Adipocyte (in vitro differentiated cells): ENCODE measurements at places on chromosomes 1 and 21.
A peak's percentile ranks its signal among the peaks of the same experiment; 100 is the strongest.

- no peak for DNase-seq
Observed at GRCh38 chr1:36947384-36947783, 86.9 kb downstream of the GRIK3 start.

GRCh38 chr1:151606384-151606783 lies 5.5 kb upstream of the SNX27 start:
- no peak for DNase-seq

- DNase-seq = no peak
Observed at GRCh38 chr1:85573322-85573721, 7.2 kb upstream of the CCN1 start.

- peak; percentile 17 for DNase-seq
Observed at GRCh38 chr1:22131875-22132486, 10.9 kb downstream of the WNT4 start.

DNA sequence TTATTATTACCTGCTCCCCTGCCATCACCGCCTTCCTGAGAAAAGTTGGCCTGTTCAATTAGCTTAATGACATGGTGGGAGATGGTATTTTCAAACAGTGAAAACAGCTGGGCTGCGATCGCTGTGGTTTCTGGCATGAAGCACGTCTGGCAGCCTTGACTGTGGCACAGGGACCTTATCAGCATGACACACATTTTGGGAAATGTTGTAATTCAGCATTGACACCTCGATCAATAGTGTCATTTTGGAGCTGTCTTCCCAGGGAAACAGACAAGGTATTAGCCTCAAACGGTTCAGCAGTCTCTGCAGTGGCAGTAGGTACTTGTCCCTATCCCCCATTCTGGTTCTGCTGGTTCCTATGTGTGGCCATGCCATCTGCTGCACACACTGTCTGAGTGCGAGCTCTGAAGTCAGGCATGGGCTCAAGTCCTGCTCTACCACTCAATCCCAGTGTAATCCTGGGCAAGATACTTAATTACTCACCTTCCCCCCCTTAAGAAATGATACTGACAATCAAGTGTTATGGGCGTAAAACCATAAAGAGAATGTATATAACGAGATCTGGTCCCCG lies 154.5 kb upstream of the KCND3 start:
- DNase-seq = no peak

GRCh38 chr1:245622332-245623014 lies 467.7 kb downstream of the KIF26B start:
- DNase-seq = no peak

DNA sequence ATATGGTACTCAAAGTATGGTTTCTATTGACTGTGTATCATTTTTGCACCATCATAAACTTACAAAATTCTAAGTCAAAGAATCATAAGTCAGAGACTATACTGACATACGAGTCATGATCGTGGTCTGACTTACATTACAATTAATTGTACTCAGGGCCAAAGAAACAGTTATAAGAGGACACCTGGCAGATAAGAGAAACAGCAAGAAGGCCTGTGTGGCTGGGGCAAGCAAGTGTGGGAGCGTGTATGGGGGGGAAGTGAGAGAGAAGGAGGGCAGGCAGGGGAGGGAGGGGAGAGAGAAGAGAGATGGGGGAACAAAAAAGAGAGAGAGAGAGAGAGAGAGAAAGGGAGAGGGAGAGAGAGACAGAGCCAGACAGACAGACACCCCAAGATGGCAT lies 70.9 kb downstream of the RERE start:
- DNase-seq = peak; percentile 22

DNA sequence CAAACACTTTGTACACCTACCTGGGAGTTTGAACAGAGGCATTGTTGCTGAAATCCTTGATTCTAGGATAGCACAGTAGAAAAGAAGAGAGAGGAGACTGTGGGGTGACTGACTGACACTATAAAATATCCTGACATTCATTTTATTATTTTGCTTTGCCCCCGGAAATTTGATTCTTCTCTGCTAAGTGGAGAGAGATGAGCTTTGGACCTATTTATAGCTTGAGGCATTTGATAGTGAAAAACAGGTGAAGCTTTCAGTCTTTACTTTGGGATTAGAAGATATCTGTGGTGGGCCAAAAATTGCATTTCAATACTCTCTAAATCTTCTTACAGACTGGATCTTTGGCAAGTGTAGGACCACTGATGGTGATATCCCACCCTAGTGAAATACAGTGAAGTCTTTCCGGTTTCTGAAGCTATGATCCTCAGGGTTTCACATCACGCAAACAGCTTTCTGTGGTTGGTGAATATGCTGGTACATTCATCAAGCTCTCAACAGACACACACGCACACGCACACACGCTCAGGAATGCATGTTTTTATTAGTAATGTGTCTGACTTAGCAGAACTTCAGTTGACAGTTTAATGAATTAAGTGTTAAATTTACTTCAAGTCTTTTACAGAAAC lies at the start of gene AMPD1:
Gene AMPD1 (minus strand): TSS at position 117 of the 629 bp plus-strand sequence. CDS start 75 bp downstream, at position 42.
- no peak for DNase-seq

DNA sequence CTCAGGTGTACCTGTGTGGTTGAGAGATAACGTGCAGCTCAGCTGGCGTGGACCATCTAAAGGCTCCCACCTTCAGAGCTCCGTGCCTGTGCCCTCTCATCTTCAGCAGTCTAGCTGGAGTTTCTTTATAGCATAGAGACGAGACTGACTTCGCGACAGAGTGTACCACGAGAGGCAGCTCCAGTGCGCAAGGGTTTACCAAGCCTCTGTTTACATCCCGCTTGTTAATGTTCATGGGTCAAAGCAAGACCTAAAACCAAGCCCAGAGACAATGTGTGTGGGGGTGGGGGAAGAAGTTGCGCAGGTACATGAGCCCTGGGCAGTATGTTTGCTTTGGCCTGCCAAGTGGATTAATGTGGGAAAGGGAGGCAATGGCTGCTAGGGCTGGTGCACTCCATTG lies 15.6 kb downstream of the RHOU start:
- no peak for DNase-seq

- DNase-seq = peak; percentile 64
Observed at GRCh38 chr21:25639551-25640201, 618 bp downstream of the JAM2 start.

- DNase-seq = no peak
Observed at GRCh38 chr1:151221616-151222015, 23.3 kb downstream of the PIP5K1A start.

- DNase-seq = no peak
Observed at GRCh38 chr1:54610601-54611580, 12.4 kb downstream of the FAM151A start.

- no peak for DNase-seq
Observed at GRCh38 chr1:96808191-96808590, 86.6 kb downstream of the PTBP2 start.

GRCh38 chr1:22880174-22880601 lies 92.5 kb downstream of the LACTBL1 start:
- peak; percentile 30 for DNase-seq

DNA sequence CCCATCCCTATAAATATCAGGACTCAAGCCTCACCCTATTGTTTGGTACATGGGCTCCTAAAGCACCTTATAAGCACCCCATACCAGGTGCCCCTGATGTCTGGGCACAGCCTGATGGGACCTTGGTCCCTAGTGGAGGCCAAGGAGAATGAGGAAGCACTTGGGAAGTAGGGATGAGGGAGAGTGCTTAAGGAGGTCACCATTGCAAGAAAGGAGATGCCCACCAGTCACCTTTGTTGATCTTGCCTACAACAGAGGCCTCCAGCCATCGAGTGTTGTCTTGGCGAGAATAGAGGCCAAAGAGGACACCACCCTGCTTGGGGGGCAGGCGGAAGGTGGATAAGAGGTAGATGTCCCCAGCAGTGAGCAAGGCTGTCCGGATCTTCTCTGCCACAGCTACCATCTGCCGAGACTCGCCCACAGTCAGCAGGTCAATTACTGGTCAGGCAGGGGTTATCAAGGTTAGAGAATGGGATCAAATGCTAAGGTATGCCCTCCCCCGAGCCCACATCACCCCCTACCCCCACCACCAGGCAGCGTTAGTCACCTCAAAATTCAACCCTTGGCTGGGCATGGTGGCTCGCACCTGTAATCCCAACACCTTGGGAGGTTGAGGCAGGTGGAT lies 1.6 kb downstream of the THBS3 start:
- no peak for DNase-seq

DNA sequence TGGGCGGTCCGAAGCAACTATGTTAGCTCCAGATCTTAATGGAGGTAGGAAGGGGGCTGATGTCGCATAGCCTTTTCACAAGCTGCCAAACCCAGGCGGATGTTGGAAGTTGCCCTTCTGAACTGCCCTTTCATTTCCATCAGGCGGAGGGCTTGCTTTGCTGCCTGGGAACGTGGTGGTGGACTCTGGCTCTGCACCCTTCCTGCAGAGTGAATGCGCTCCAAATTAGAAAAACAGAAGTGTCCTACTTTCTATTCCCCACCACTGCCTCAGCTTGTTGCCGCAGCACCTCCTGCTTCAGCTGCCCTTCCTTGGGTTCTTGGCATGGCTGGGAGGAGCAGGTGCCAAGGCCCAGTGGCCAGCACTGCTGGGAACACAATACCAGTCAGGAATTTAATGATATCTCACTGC lies 60.6 kb downstream of the AK4 start:
- no peak for DNase-seq

DNA sequence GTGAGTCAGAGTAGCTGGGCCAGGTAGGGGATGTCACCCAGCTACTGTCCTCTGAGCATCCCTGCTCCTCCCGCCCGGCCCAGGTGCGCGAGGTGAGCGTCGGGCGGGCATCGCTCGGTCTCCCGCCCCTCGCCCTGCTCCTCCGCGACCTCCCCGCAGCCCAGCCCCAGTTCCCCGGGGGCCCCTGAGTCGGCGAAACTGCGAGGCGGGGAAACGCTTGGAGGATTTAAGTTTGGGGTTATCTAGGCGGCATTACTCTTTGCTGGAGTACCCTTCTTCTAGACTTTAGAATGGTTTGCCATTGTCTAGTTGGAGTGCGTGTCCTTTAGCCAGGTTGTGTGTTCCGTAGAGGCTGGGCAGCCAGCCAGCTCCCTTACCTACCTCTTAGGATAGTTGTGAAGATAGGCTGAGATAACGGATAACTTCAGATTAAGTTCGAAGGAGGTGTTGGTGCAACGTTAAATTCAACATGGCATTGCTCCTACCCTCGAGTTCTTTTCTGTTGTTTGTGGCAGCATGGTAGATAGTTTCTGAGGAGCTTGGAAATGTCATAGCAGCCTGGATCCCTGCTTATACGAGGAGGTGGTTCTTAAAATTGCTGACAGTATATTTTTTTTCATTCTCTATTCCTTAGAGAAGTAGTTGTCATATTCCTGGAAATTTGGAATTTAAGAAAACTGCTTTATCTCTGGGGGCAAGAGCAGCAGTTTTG lies 697 bp downstream of the AGO3 start:
- peak; percentile 50 for DNase-seq

DNA sequence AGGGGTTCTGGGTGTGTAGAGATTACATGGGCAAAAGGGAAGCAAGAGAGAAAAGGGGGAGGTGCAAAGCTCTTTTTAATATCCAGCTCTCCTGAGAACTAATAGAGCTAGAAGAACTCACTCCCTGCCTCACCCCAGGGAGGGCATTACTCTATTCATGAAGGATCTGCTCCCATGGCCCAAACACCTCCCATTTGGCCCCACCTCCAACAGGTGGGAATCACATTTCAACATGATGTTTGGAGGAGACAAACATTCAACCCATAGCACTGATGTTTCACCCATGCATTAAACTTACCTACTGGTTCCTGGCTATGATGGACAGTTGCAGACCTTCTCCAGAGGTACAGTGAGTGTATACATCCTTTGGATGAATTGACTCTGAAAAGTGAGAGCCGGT lies 7.3 kb upstream of the JUN start:
- DNase-seq = no peak

- peak; percentile 63 for DNase-seq
Observed at GRCh38 chr21:33642896-33643657, 776 bp downstream of the ITSN1 start.

DNA sequence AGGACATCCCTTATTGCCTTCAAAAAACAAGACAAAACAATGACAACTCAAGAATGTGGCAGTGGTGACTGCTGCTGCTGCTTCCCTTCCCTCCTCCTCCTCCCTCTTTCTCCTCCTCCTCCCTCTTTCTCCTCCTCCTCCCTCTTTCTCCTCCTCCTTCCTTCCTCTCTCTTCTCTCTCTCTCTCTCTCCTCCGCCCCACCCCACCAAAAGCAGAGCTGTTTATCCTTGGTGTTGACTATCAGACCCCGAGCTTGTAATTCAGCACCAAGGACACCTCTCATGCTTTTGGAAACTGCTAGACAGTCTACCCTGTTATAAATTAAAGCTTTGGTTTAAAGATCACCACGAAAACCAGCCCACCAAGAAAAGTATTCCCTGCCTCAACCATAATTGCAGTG lies 72.4 kb upstream of the IFNAR2 start:
- no peak for DNase-seq

GRCh38 chr1:181985936-181986906 lies 75.3 kb downstream of the ZNF648 start:
- DNase-seq = no peak

DNA sequence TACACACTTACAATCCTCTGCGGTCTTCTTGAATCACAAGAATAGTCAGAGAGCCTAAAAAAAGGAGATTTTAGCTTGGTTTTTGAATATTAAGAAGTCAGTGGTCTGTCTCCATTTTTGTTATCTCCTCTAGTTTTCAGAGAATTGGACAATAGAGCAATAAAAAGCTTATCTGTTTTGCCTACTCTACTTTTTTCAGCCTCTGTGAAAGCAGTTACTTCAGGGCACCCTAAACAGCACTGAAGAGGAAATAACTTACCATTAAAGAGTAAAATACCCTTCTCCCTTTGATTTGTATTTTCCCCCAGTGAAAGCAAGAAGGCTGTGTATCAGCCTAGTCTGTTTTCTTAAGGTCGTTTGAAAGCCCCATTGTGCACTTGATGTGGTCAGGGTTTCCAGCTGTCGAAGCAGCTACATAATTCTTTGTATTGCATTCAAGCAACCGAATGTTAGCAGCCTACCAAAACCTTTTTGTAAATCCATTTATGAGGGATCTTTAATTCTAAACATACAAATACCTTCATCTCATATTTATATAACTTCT lies 1.0 kb downstream of the NTMT2 start:
- DNase-seq = no peak
